ENCODE measurements at places on chromosomes 12 and 14.

GRCh38 chr12:85829391-85829790 is 6.8 kb downstream of the RASSF9 start:
- no peak for DNase-seq

DNA sequence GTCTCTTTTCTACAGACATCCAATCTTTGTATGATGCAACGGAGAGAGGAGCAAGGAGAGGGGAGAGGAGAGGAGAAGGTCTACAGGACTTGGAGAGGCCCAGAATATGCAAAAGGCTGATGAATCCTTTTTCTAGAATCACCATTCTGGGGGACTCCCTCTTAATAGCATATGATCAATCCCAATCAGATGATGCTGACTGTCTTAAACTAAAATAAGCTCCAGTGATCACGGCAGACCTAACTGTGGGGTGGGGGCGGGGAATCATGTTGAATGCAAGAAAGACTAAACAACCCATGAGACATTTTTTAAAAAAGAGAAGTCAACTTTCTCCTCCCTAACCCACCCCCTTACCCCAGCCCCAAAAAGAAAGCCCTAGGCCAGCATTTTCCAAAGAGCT is 33.4 kb downstream of the BTBD7 start:
- no peak for DNase-seq

DNA sequence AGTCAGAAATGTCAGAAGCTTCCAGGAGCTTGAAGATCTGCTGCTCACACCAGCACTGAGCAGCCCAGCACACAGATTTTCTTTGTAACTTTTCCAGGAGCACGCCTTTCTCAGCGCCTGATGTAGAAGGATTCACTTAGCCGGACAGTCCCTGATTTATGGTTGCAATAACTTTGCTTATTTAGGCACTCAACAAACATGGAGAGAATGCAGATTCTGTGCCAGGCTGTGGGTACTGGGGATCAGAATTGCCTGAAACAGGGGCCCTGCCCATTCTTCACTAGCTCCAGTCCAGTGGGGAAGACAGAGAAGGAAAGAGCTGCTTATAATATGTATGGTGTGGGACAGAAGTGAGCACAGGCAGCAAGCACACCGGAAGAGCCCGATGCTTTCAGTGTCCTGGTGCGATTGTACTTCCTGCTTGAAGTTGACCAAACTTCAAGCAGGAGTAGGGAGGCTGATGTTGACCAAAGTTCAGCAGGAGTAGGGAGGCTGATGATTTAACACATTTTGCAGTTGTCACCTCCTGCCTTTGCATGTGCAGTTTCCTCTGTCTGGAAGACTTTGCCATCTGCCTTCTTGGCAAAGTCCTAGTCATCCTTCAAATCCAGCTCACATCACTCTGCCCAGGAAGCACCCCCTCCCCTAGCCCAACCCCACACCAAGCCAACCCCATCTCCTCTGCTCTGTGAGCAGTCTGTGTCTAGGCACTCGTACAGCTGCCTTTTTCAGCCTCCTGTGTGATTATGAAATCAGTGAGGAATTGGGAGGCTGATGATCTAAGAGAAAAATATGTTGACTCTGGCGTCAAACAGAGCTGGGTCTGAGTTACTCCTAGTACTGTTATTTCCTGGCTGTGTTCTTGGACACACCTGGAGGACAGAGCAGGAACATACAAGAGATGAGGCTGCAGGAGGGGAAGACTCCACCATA is 12.0 kb upstream of the PRIMA1 start:
- DNase-seq = no peak

- no peak for DNase-seq
These were observed 38.5 kb upstream of the KCNK13 start for GRCh38 chr14:90023176-90023896.

DNA sequence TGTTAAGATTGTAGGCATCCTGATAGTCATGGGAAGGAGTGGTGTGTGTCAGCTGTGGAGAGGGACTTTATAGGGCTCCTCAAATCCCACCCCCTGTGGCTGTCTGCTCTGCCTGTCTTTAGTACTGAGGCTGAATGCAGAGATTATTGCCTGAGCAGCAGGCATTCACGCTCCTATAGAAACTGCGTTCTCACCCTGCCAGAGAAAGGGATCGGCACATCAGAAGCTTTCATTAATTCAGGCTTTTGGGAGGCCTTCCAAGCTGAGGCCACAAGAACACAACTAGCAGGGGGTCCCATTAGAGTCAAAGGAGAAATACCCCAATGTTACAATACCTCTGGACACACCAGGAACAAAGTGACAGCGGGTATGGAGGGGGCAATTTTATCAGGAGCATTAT is 12.6 kb downstream of the KCNK10 start:
- DNase-seq = no peak

GRCh38 chr14:23345987-23346692 is 6.5 kb downstream of the SLC22A17 start:
- DNase-seq = no peak

GRCh38 chr12:25811656-25812126 is 146.8 kb upstream of the RASSF8 start:
- no peak for DNase-seq

DNA sequence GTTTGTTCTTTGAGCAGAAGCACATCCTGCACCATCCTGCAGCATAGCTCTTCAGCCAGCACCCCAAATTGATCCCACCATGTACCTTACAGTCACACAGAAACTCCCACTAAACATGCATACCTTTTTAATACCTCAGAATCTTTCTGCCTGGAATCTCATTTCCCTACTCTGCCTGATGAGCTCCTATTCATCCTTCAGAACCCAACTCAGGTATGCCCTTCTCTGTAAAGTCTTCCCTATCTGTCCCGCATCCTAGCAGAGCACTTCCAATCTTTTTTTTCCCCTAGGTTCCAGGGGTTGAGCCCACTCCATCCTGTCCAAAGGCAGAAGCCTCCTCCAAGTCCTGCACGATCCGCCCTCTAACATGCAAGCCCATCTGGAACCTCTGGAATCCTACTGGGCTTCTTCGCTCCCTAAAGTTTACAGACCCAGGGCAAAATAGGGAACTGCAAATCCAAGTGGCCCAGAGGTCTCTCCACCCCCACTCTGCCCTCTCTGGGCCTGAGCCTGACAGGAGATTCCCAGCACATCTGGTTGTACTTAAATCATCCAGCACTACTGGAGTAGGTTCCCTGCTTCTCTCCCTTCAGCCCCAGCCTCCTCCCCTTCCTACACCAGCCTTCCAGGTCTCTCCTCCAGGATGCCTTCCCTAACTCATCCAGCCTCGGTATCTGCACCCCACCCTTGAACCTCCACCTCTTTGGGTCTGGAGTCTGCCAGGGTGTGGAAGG is 4.1 kb upstream of the FIGNL2 start:
- no peak for DNase-seq

DNA sequence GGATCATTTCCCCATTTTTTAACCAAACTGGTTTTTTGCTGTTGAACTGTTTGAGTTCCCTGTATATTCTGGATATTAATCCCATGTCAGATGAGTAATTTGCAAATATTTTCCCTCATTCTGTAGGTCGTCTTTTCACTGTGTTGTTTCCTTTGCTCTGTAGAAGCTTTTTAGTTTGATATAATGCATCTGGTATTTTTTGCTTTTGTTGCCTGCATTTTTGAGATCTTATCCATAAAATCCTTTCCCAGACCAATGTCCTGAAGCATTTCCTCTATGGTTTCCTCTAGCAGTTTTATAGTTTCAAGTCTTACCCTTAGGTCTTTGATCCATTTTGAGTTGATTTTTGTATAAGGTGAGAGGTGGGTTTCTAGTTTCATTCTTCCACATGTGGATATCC is 71.3 kb downstream of the LRP6 start:
- DNase-seq = no peak

- DNase-seq = no peak
These were observed 27.7 kb upstream of the KLRD1 start for GRCh38 chr12:10279937-10280336.

DNA sequence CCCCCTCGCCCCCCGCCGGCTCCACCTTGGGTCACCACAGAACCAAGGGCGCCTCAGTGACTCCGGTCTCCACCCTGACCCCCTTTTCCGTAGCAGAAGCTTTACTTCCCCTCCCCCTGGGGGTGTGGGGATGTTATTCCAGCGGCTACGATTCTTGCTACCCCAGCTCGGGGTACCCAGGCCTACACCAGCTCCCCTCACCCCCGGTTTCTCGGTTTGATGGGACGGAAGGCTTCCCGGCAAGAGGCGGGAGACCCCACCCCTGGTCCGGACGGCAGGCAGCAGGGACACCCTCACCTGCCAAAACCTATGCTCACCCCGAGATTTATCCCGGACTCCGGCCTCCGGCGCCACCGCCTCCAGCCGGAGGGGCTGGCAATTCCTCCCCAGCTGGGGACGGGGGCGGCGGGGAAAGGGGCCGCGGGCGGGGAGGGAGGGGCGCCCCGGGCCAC is 619 bp downstream of the RAB15 start:
- no peak for DNase-seq

- no peak for DNase-seq
These were observed 157.8 kb upstream of the NUDT4 start for GRCh38 chr12:93219947-93220346.

DNA sequence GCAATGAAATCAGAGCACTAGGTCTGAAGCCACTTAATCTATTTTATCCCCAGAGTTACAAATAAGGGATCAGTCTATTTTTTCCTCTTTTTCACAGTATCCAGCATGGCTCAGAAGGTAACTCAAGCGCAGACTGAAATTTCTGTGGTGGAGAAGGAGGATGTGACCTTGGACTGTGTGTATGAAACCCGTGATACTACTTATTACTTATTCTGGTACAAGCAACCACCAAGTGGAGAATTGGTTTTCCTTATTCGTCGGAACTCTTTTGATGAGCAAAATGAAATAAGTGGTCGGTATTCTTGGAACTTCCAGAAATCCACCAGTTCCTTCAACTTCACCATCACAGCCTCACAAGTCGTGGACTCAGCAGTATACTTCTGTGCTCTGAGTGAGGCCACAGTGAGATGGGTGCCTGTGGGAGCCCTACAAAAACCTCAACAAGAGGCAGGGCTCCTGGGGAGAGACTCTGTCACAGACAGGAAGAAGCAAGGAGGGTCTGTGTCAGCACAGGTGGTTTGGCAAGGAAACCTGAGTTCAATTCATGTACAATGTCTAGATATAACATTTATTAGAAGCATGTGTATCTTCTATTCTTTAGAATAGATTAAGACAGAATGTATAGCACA is 334.3 kb upstream of the OR4E1 start:
- no peak for DNase-seq

- no peak for DNase-seq
These were observed 224.2 kb downstream of the EGLN3 start for GRCh38 chr14:33726685-33727084.

DNA sequence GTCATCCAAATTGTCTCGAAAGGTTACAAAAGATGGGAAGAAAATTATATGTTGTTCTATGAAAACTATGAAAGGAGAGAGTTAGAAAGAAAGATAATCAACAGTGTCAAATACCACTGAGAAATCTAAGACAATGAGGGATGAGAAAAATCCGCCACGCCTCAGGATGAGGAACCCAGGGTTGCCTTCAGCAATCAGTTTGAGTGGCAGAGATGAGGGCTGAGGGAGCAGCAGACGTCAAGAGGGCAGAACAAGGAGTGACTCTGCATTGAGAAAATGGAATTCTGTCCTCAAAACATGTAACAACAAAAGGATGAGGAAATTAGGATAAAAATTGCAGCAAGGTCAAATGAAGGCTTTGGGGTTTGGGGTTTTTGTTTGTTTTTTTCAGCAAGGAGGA is 18.3 kb upstream of the OXA1L start:
- no peak for DNase-seq

DNA sequence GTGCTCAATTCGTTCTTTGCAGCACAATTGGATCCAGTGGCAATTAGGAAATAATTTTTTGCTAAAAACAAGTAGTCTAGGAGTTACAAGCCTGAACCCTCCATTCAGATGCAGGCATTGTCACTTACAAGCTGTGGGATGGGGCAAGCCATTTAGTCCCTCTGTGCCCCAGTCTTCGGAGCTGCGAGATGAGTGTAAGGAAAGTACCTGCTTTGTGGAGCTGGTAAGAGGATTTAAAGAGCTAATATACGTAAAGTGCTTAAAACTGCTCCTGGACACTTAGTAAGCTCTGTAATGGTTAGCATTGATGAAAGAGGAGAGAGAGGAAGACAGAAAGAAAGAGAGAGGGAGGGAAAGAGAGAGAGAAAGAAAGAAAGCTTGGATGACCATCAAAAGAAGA is 112.5 kb downstream of the LGMN start:
- no peak for DNase-seq

DNA sequence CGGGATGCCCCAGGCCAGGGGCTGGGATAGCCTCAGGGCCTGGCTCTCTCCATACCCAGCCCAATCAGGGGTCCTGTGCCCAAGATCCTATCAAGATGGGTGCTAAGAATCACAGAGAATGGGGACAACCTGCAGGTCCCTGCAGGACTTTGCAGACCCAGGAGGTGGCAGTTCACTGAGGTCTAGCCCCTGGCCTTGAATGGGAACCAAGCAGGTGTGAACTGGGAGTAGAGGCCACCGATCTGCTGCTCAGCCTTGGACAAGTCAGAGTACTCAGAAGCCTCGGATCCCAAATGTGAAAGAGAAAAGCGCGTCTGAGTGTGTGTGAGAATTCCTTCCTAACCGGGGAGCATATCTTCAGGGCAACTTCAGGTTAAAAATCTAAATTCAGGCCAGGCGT is 76.2 kb downstream of the ARL6IP4 start:
- DNase-seq = no peak

DNA sequence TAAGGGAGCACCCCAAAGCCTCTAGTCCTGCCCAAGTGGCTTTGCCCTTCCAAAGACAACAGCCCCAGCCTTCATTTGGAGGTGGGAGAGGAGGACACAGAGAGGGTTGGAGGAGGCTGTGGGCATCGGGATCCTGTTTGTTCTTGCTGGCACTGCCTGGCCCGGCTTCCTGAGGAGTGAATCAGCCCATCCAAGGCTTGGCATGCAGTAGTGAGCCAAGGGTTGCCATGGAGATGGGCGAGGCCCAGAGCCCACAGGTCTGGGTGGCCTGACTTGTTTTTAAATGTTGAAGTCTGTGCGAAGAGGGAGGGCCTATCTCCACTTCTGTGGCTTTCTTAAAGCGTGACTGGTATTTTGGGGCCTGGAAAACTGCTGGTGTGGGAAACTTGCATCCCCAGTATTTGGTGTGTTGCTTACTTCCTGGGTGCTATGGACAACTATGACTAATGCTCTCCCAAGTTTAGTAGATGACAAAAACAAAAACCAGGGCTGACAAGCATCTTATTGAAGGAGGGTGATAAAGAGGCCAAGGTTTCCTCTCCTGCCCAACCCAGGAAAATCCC is 15.8 kb downstream of the CD9 start:
- DNase-seq = no peak

DNA sequence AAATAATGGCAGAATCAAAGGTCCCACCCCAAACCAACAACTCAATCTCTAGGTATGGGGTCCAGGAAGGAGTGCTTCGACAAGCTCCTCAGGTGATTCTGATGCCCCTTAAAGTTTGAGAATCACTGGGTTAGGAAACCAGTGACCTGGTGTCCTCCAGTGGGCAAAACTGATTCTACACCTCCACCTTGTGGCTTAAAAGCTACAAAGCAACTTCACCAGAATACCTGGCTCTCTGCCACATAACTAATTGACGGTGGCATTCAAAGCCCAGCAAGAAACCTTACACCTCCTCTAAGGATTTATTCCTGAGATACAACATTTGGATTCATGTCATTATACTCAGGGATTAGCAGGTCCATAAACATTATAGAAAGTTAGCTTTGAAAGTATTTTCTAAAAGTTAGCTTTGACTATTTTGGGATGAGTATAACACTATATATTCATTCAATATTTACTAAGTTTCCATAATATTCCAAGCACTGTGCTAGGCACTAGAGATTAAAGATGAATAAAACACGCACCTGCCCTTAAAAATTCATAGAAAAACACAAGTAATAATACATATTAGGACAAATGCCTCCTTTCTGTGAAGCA is 45.4 kb downstream of the DCAF5 start:
- DNase-seq = no peak

- DNase-seq = no peak
These were observed 7.1 kb downstream of the ASB2 start for GRCh38 chr14:93969082-93969828.
